ENCODE measurements at places on chromosomes 4 and X.

- no peak for DNase-seq
Measured at GRCh38 chr4:54213001-54213400, 16.1 kb upstream of the PDGFRA start.

DNA sequence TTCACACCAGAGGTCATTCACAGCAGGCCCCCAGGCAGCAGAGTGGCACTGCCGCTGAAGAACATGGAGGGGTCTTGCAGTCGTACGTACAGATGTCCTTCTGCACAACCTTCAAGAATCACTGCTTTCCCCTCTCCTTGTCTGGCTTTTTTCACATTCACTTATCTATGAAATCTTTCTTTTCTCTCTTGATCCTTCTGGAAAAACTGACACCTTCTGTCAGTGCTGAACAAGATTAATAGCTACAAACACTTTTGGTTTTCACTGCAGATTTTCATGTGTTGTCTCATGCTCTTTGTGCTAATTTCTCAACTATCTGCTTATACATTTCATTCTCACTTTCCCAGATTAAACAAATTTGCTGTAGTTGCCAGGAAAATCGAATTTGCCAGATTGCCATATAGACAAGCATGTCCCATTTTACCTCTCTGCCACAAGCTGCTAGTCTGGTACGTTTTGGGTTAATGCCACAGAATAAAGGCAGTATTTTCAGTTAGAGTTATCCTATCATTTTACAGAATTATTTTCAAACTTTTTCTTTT lies 83.1 kb downstream of the RPS3A start:
- no peak for DNase-seq

DNA sequence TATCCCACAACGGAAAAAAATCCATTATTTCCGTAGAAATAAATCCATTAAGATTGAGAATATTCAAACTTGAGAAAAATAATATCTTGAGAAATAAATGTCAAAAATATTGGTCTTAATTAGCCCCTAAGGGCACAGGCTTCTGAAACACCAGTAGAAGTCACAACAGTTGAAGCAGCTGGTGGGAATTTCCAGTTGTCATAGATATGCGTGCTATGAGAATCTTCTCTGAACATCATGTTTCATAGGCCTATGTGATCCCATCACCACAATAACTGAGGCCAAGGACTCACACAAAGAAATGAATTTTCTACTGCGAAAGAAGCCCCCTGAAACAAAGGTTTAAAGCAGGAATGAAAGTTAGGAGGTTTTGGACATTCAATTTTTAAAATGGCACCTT lies 292.0 kb downstream of the DTHD1 start:
- DNase-seq = no peak

GRCh38 chr4:23909671-23910070 lies 19.8 kb upstream of the PPARGC1A start:
- no peak for DNase-seq

Measured in vagina (tissue), 2 donors.